Vagina (tissue), 2 donors: ENCODE measurements at places on chromosomes 2 and 18. TPM values are rescaled to one million over a fixed set of nuclear protein-coding genes. Genes with fewer than 3 reads are reported as not detected.

DNA sequence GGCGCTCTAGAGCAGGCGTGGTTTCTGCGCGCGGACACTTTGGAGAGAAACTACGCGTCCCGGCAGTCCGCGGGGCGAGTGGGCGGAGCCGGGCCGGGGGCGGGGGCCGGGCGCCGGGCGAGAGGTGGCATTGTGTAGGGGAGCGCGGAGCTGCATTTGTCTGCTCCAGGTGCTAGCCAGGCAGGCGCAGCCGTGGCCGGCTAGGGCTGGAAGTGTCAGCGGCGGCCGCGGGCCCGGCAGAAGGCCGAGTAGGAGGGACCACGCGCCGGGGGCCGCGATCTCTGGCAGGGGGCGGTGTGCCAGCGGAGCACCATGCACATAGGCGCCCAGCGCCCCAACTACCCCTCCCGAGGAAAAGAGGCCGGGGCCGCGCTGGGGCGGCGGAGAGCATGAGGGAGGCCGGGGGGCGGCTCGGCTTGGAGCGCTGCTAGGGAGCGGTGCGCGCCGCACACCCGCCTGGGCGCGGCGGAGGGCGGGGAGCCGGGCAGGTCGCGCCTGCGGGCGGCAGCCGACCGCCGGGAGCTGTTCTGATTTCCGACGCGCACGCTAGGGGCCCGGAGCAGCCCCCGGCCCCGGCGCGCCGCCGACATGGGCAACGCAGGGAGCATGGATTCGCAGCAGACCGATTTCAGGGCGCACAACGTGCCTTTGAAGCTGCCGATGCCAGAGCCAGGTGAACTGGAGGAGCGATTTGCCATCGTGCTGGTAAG, at the start of gene FMNL2:
FMNL2 (plus strand) TSS at position 159 of the 710 bp plus-strand sequence.
- peak within 1 kb of the TSS; percentile 98 for H3K4me3 ChIP-seq
- H3K27ac ChIP-seq, result peak within 1 kb of the TSS; percentile 89
- peak; percentile 92 for DNase-seq
- H3K27me3 ChIP-seq, result no peaks in the 10 kb centered on the region

GATA6 gene
- 9.8 TPM for total RNA-seq

DNA sequence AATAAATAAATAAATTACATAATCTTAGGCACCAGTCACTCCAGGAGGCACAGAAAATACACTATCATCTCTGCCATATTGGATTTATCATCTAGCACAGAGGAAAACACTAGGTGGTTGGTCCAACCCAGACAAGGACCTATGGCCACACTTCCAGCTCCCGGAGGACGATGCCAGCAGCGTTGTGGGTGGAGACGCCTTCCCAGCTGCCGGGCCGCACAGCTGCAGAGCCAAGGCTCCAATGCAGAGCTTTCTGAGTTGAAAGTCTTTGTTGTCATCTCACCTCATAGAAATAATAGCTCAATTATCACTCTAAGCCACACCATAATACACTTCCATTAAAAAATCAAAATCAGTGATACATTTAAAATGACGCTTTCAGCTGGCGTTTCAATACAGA, 457.1 kb upstream of the SALL3 start:
- no peaks in the 10 kb centered on the region for H3K4me1 ChIP-seq
- no peaks in the 10 kb centered on the region for H3K27me3 ChIP-seq
- no peak for DNase-seq
- no peak overlapping the region for H3K4me3 ChIP-seq
- no peak overlapping the region for H3K27ac ChIP-seq
- no peaks in the 10 kb centered on the region for H3K36me3 ChIP-seq

DNA sequence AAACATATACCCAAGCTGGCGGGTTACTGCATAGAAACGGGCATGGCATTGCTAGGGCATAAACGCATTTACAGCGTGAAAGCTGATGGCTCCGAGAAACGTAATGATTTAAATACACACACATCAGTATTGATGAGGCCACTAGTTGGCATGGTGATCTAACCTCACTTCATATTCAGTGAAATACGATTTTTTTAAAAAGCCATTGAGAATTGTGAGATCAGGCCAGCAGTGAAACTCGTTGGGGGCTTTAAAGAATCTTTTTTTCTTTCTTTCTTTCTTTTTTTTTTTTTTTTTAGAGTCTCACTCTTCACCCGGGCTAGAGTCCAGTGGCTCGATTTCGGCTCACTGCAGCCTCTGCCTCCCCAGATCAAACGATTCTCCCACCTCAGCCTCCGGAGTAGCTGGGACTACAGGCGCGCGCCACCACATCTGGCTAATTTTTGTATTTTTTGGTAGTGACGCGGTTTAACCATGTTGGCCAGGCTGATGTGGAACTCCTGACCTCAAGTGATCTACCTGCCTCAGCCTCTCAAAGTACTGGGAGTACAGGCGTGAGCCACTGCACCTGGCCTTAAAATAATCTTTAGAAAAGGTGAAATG, 2.4 kb upstream of the SMAD7 start:
- H3K36me3 ChIP-seq, result no peaks in the 10 kb centered on the region
- H3K4me1 ChIP-seq, result peaks cover 53% of the 10 kb centered on the region
- peak overlapping the region; percentile 72 for H3K4me3 ChIP-seq
- DNase-seq, result no peak
- H3K27me3 ChIP-seq, result no peaks in the 10 kb centered on the region

ABCB11 gene
- total RNA-seq, result not detected

GRCh38 chr2:100281521-100282438, 40.5 kb downstream of the LONRF2 start:
- H3K4me1 ChIP-seq, result peaks cover 11% of the 10 kb centered on the region
- no peaks in the 10 kb centered on the region for H3K27me3 ChIP-seq
- H3K4me3 ChIP-seq, result no peak overlapping the region
- H3K36me3 ChIP-seq, result peaks cover 4% of the 10 kb centered on the region

PELI1 gene
- 60.4 TPM for total RNA-seq

DNA sequence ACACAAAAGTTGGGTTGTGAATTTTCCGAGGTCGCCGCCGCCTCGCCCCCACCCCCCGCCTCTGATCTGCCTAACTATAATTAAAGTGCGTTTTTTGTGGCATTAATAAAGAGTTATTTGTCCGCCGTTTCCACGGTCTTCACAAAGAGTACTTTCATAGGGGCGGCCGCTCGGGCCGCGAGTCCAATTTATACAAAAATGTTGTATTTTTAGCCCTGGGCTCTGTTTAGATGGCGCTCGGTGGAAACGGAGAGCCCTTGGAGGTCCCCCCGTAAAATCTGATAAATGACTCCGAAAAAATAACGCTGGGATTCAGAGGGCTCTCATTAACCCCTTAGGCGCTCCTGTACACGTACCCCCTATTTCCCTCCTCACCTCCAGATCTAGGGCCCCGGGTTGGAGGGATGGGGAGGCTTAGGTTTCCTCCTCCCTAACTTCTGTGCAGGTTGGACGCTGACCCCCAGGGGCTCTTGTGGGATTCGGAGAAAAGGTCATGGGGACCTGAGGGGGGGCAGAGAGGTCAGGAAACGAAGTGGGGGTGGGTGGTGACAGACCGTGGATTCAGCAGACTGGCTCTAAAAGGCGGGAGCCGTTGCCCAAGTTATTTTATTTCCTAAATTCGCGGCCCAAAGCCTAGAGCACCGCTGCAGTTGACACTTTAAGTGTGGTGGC, 1.9 kb downstream of the CYP26B1 start:
- peak overlapping the region; percentile 16 for H3K27ac ChIP-seq
- H3K27me3 ChIP-seq, result peaks cover 21% of the 10 kb centered on the region
- H3K4me3 ChIP-seq, result peak overlapping the region; percentile 40
- H3K36me3 ChIP-seq, result no peaks in the 10 kb centered on the region
- peaks cover 75% of the 10 kb centered on the region for H3K4me1 ChIP-seq

DNA sequence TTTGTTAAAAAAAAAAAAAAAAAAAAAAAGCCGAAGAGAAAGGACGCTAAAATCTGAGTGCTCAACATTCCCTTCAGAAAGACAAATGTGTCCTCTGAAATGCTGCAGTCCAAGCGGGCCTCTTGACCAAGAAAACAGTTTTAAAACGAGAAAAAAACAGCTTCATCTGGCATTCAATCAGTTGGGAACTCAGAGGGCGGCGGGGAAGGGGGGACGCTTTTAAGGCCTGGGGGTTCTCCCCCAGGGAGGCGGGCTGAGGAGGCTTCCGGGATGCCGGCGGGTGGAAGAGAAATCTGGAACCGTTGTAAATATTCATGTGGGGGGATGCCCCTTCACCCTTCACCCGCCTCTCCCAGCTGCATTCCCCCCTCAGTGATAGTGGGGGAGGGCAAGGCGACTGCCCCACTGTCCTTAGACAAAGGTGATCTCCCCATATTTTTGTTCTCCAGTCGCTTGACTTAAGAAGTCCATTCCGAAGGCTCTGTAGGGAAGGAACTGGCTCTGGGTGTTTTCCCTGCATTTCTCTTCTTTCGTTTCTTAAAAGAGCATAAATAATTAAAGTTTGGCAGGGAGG, 3.3 kb upstream of the HOXD11 start:
- H3K4me3 ChIP-seq, result peak overlapping the region; percentile 54
- H3K36me3 ChIP-seq, result no peaks in the 10 kb centered on the region
- no peaks in the 10 kb centered on the region for H3K27me3 ChIP-seq
- H3K4me1 ChIP-seq, result peaks cover 59% of the 10 kb centered on the region
- peak overlapping the region; percentile 82 for H3K27ac ChIP-seq

- H3K4me1 ChIP-seq, result no peaks in the 10 kb centered on the region
- no peaks in the 10 kb centered on the region for H3K27me3 ChIP-seq
- no peaks in the 10 kb centered on the region for H3K36me3 ChIP-seq
- no peak overlapping the region for H3K27ac ChIP-seq
- no peak for DNase-seq
Measured at GRCh38 chr2:236208019-236208926, 40.1 kb upstream of the GBX2 start.

- no peak for DNase-seq
- no peak overlapping the region for H3K4me3 ChIP-seq
- H3K36me3 ChIP-seq, result no peaks in the 10 kb centered on the region
- H3K4me1 ChIP-seq, result no peaks in the 10 kb centered on the region
Measured at GRCh38 chr2:6499691-6500090, 366.0 kb downstream of the CMPK2 start.

BOK gene
- total RNA-seq, result 35.1 TPM

DNA sequence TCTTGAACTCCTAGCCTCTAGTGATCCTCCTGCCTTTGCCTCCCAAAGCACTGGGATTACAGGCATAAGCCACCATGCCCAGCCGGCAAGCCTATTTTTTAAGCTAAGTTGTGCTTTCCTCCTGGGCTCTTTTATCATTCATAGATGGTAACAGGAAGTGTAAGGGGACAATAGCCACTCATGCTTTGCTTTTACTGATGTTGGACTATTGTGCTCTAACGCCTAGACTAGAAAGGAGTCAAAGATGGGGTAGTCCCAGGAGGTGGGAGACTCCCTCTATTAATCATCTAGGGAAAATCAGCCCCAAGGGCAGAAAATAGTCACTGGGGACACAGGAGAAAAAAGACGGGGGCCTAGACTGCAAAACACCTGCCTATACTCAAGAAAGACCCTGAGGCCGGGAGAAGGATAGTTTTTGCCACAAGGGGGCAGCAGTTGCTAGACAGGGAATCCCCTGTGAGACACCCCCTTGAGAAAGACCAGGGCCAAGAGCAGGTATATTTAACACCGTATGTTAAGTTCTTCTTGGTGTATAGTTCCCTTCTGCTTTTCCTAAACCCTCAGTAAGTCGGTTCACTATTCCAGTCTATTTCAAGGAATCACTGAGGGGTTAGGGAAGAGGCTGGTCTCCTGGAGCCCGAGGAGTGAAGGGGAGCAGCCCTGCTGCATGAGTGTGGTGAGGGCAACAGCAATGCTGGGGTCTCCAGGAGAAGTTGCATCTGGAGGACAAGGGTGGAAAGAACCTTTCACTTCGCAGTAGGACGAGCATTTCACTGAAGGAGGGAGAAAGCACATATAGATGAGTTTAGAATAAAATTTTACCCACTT, 2.1 kb upstream of the CXCR1 start:
- no peaks in the 10 kb centered on the region for H3K36me3 ChIP-seq
- H3K27ac ChIP-seq, result no peak overlapping the region
- no peak overlapping the region for H3K4me3 ChIP-seq
- H3K4me1 ChIP-seq, result no peaks in the 10 kb centered on the region
- no peak for DNase-seq

GRCh38 chr18:22452226-22452668, 34.5 kb upstream of the CTAGE1 start:
- H3K4me3 ChIP-seq, result no peak overlapping the region
- no peak overlapping the region for H3K27ac ChIP-seq
- DNase-seq, result no peak
- no peaks in the 10 kb centered on the region for H3K36me3 ChIP-seq
